NCI-H2029 (cell line): ENCODE measurements at places on chromosomes 5 and 9.

GRCh38 chr5:1512541-1513291 lies 11.0 kb downstream of the LPCAT1 start:
- DNase-seq = peak; percentile 31

- DNase-seq = peak; percentile 52
Measured at GRCh38 chr5:66987949-66988838, 208.4 kb downstream of the CD180 start.

- no peak for DNase-seq
Measured at GRCh38 chr5:53956196-53956595, 354.2 kb downstream of the ARL15 start.

DNA sequence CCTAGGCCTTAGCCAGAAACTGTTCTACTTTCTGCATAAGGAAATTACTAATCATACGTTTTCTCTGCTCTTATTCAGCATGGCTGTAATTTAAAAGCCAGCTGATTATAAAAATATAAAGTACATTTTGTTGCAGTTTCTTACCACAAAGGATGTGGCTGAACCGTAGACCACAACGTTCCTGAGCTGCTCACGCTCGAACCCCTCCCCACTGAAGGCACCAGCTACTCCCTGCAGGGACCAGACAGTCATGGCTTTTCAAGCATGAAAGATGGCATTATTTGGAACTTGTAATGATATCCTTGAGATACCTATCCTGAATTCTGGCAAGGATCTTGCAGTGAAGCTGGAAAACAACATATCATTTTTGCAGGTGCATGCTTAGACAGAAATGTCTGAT lies 91.8 kb upstream of the DMRT1 start:
- DNase-seq = no peak

GRCh38 chr5:145739843-145740242 lies 95.3 kb downstream of the PRELID2 start:
- DNase-seq = no peak

DNA sequence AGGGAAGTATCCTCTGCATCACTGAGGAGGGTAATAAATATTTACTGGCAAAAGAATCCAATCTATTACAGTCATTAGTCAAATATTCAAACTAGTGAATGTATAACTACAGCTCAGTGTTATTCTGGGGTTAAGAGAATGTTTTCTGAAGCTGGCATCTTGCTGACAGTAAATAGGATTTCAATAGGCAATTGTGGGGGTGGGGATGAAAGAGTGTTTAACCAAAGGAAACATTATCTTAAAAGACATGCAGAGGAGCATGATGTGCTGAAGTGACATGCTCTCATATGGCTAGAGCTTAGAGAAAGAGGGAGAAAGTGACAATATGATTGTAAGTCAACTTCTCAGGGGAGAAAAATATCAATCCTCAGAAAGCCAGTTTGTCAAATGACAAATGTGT lies 618.4 kb upstream of the RIOK2 start:
- no peak for DNase-seq

- DNase-seq = no peak
Measured at GRCh38 chr5:107470295-107470582, 200.5 kb downstream of the EFNA5 start.

DNA sequence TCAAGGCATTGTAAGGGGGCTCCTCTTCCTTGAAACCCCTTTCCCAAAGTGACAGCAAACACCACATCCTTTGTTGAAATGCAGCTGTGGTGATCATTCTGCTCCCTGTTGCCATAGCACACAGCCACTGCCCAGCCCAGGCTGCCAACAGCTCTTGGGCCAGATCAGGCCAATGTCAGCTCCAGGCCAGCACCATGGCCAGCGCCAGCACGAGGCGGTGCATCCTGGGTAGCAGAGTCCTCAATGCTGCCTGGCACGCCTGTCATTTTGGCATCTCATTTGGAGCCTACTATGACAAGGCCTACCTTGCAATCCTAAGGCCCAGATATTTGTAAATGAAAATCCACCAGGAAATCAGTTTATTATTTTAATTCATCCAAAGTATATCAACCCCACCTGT lies 390.6 kb downstream of the DNAH5 start:
- DNase-seq = no peak

GRCh38 chr5:5293029-5293428 lies 129.4 kb upstream of the ICE1 start:
- DNase-seq = no peak

GRCh38 chr9:76662476-76663281 lies 101.6 kb upstream of the PCA3 start:
- peak; percentile 80 for DNase-seq

DNA sequence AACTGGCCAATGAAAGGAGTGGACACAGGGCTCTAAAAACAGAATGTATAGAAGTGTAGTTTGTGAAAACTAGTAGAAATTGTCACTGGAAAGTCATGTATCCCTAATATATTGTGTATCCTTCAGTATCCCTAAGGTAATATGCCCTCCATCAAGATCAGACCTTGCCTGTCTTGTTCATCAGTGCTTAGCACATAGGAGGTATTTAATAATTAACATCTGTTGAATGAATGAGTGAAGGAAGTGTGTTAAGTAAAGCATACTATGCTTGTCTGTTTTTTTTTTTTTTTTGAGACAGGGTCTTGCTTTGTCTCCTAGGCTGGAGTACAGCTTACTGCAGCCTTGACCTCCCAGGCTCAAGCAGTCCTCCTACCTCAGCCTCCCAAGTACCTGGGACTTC lies 15.8 kb downstream of the GAPVD1 start:
- DNase-seq = no peak

DNA sequence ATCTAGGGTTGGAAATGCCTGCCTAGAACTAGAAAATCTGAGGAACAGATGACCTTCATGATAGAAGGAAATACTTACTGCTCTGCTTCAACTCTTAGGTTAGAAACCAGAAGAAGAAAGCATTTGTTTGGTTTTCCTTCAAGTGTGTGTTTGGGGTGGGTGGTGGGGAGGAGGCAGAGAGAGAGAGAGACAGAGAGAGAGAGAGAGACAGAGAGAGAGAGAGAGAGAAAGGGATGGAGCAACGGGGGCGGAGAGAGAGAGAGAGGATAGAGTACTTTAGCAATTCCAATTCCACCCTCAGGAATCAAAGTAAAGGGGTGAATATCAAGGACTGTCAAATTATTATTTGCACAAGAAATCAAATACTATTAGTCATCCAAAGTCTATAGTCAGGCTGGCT lies 29.2 kb upstream of the GCNT4 start:
- DNase-seq = no peak
